ENCODE measurements at places on chromosomes 12 and 14.

DNA sequence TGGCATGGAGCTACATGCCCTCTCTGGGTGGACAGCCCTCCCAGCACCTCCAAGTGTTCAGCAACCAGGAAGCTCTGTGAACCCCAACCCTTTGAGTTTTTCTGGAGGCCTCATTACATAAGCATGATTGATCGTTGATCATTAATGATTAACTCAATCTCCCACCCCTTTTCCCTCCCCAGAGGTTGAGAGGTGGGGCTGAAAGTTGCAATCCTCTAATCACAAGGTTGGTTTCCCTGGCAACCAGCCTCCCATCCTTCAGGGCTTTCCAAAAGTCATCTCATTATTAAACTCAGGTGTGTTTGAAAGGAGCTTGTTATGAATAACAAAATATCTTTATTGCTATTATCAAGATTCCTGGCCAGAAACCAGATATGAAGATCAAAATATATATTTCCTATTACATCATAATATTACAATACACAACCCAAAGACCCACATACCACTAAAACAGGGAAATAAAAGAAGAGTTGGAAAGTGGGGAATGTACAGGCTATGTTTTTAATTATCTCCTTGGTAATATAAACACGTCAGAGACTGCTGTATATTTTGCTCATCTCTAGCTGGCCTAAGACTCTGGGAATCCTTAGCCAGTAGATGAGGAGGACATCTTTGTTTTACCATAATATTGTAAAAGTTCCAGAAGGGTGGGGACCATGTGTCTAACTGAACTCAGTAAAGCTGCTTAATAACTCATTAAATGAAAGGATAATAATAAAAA, 73.6 kb downstream of the SSPN start:
- no peak for DNase-seq

GRCh38 chr12:82688596-82688995, 1.9 kb downstream of the TMTC2 start:
- DNase-seq = no peak

GRCh38 chr12:52205612-52206303, 13.9 kb upstream of the KRT80 start:
- DNase-seq = no peak

GRCh38 chr12:52426034-52426433, 8.1 kb downstream of the KRT75 start:
- no peak for DNase-seq

GRCh38 chr12:74820324-74820723, 282.7 kb downstream of the ATXN7L3B start:
- no peak for DNase-seq

- no peak for DNase-seq
Observed at GRCh38 chr12:90520002-90520734, 434.8 kb downstream of the CCER1 start.

GRCh38 chr12:23929906-23930305, 19.6 kb downstream of the SOX5 start:
- no peak for DNase-seq

GRCh38 chr12:116116650-116117424, 160.7 kb downstream of the MED13L start:
- no peak for DNase-seq

DNA sequence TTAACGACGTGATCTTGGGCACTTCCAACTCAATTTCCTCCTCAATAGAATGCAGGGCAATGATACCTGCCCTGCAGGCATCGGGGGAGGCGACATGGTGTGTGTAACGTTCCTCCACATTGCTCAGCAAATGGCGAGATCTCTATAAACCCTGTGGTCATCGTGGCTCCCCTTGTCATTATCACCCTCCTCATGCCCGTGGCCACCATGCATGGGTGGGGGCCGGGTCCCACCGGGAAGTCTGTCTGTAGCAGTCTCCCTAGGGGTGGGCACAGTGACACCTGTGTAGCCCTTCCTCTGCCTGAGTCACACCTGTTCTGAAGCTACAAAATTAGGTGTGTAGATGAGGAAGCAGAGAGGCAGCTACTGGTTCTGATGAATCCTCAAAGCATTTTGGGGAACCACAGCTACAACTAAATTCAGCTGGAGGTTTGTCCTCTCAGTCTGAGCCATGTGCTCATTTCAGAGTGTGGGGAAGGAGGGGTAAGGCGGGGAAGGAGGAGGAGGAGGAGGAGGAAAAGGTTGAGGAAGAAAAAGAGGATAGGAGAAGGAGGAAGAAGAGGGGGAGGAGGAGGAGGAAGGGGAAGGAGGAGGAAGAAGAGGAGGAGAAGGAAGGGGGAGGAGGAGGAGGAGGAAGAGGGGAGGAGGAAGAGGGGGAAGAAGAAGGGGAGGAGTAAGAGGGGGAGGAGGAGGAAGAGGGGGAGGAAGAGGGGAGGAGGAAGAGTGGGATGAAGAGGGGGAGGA, 11.0 kb upstream of the CACNA2D4 start:
- no peak for DNase-seq

- DNase-seq = no peak
Observed at GRCh38 chr14:28023853-28024252, 742.7 kb upstream of the FOXG1 start.
